ENCODE measurements at places on chromosomes 1 and 21. TPM values are rescaled to one million over a fixed set of nuclear protein-coding genes. Genes with fewer than 3 reads are reported as not detected.

The SMCP gene
- total RNA-seq: not detected

The AMY1B gene
- total RNA-seq: not detected

The CRABP2 gene
- total RNA-seq: 1,373 TPM

The TRIM46 gene
- total RNA-seq: 0.12 TPM

The CGN gene
- total RNA-seq: 9.3 TPM

The ENAH gene
- 41.0 TPM for total RNA-seq

The AMY2A gene
- not detected for total RNA-seq

The HAO2 gene
- total RNA-seq: not detected

The ARHGEF16 gene
- total RNA-seq: 19.9 TPM

The LCE1E gene
- total RNA-seq: not detected

The FMO2 gene
- total RNA-seq: 113 TPM

The CELA3B gene
- total RNA-seq: not detected

The OR10Z1 gene
- total RNA-seq: not detected

The CASZ1 gene
- total RNA-seq: 22.8 TPM

The PHF13 gene
- total RNA-seq: 7.5 TPM

The CDA gene
- 97.6 TPM for total RNA-seq

The MIER1 gene
- 17.1 TPM for total RNA-seq

The SYDE2 gene
- 0.84 TPM for total RNA-seq

The SLC19A2 gene
- total RNA-seq: 4.1 TPM

The NTRK1 gene
- 0.16 TPM for total RNA-seq

The CCDC30 gene
- 0.56 TPM for total RNA-seq

The FMO5 gene
- total RNA-seq: 0.68 TPM

The NLRP3 gene
- total RNA-seq: 0.36 TPM

The MR1 gene
- 16.3 TPM for total RNA-seq

The PIK3C2B gene
- total RNA-seq: 23.7 TPM

The CD164L2 gene
- 12.2 TPM for total RNA-seq

The UBE2U gene
- not detected for total RNA-seq

The LAD1 gene
- 328 TPM for total RNA-seq

The FAF1 gene
- 47.5 TPM for total RNA-seq

The CCDC24 gene
- total RNA-seq: 4.0 TPM

The LCE3E gene
- 4.3 TPM for total RNA-seq

The REN gene
- not detected for total RNA-seq

The ZC3H12A gene
- 43.6 TPM for total RNA-seq

The GSTM1 gene
- total RNA-seq: not detected

The GJA4 gene
- 2.0 TPM for total RNA-seq

The RNF186 gene
- total RNA-seq: 0.16 TPM

The ARHGEF19 gene
- total RNA-seq: 21.9 TPM

The CD1B gene
- not detected for total RNA-seq

The MECR gene
- total RNA-seq: 21.0 TPM

The KRTAP12-2 gene
- not detected for total RNA-seq

The THEM5 gene
- total RNA-seq: 0.32 TPM

The RXRG gene
- total RNA-seq: 0.24 TPM

The NUDT4B gene
- total RNA-seq: not detected

The TEX38 gene
- total RNA-seq: not detected

The GBP3 gene
- 9.4 TPM for total RNA-seq

The SLC22A15 gene
- total RNA-seq: 6.6 TPM

The B3GALT5 gene
- total RNA-seq: 1.2 TPM

The TMEM81 gene
- total RNA-seq: 1.3 TPM

Data from esophagus mucosa (tissue), 1 donor.